Left ventricle myocardium superior (tissue), 1 donor: ENCODE measurements at places on chromosomes 4 and X. TPM values are rescaled to one million over a fixed set of nuclear protein-coding genes. Genes with fewer than 3 reads are reported as not detected.
A peak's percentile ranks its signal among the peaks of the same experiment; 100 is the strongest.

SFRP2 gene
- 1.4 TPM for total RNA-seq

DNA sequence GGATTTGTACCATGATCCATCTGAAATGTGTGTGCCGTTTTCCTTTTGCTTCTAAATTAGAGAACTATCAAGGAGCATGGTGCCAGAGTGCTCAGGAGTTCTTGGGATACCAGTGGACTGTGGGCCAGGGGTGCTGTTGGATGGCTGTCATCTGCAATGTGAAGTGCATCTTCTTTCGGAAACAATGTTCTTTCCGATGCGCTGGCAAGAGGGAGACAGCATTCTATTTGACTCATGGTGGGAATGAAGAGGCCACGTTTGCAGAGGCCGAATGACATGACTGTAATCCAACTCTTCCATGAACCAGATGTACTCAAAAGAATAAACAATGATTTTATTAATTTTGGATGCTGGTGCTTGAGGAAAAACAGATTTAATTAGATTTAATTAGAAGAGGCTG is 45.5 kb downstream of the SORCS2 start:
- no peak for DNase-seq

- no peak for DNase-seq
Measured at GRCh38 chrX:15930585-15930984, 76.0 kb upstream of the AP1S2 start.

- DNase-seq: peak; percentile 36
Measured at GRCh38 chrX:103356858-103357257, 552 bp downstream of the TCEAL9 start.

- no peak for DNase-seq
Measured at GRCh38 chrX:152733261-152733975, at the start of the genes CSAG1 and MAGEA12. Gene CSAG1 (minus strand): TSS chrX:152733721. CDS start chrX:152732460, 1,261 bp downstream. Gene MAGEA12 (plus strand): TSS chrX:152733757. CDS start chrX:152736162, 2,405 bp downstream.

DNA sequence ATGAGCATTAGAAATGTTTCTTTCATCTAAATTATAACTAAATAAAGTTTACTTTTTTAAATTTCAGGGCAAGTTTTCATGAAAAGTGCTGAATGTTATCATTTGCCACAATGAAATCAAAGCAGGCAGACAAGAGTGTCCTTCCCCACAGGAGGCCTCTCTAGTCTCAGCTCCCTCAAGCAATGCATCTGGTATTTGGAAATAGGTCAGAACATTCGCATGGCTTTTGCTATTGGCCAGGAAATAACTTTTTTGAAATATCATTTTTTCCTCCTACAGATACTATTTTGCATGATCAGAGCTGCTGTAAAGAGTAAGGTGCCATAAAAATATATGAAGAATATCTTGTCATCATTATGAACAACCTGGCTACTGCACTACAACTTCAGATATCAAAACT is 41.1 kb downstream of the MAD2L1 start:
- no peak for DNase-seq

DNA sequence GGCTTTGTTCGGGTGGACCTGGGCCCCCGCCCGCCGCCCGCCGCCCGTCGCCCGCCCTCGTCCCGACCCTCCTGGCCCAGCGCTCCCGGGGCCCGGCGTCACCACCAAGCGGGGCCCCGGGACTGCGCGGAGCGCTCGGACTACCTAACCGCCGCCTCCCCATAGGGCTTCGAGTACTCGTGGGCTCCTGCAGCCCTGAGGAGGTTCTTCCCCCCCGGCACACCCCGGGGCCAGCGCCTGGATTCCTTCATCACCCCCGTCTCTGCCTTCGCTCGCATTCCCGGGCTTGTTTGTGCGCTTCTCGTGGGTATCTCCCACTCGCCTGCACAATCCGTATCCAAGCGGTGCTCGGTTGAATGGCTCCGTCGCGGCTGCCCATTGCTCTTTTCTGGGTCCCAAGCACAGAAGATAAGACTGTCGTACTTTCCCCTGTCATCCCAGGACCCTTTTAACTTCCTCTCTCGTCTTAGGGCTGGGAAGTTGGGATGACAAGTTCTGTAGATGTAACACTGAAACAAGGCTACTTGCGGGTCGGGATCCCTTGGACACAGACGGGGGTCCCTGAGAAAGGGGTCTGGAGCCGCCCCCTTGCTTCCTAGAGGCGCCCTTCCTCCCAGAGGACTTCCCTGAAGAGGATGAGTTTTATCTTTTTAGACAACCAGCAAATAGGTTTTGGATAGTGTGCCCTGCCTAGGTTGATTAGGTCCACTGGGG is 565 bp downstream of the MOB1B start:
- DNase-seq: no peak

CLDN24 gene
- not detected for total RNA-seq

USP26 gene
- not detected for total RNA-seq

HS6ST2 gene
- total RNA-seq: not detected

GUCY1B1 gene
- 31.3 TPM for total RNA-seq

HAND2 gene
- total RNA-seq: 180 TPM

SLC34A2 gene
- 0.07 TPM for total RNA-seq

GRCh38 chr4:183402771-183403170 is 41.7 kb upstream of the CDKN2AIP start:
- no peak for DNase-seq

- DNase-seq: no peak
Measured at GRCh38 chr4:37793562-37793961, 32.9 kb upstream of the PGM2 start.

KLHL34 gene
- total RNA-seq: 3.6 TPM

- DNase-seq: peak; percentile 24
Measured at GRCh38 chr4:146647615-146648460, 9.1 kb downstream of the POU4F2 start.

EXOC1L gene
- not detected for total RNA-seq

FAM156A gene
- 7.3 TPM for total RNA-seq

TLL1 gene
- 0.74 TPM for total RNA-seq

GRCh38 chr4:46073778-46074177 is 50.1 kb downstream of the GABRG1 start:
- DNase-seq: no peak

AKAP14 gene
- total RNA-seq: not detected

DNA sequence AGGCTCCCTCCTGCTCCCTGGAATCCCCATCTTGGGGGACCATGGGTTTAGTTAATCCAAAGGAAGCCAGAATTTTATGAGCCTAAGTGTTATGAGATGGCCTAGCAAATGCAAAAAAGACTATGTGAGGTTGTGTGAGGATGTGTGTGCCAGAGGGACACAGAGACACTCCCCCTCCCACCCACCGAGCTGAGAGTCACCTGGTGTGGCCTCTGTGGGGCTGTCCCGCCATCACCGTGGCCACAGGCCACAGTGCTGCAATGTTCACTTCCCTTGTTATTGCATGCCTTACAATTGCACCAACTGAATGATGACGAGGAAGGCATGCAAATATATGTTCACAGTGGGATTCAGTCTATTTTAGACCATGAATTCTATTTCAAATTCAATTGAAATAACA is 601 bp upstream of the FGFBP2 start:
- DNase-seq: no peak

SORBS2 gene
- total RNA-seq: 911 TPM

GRCh38 chrX:40471965-40472648 is 108.7 kb upstream of the ATP6AP2 start:
- peak; percentile 34 for DNase-seq

GIMD1 gene
- not detected for total RNA-seq

DNA sequence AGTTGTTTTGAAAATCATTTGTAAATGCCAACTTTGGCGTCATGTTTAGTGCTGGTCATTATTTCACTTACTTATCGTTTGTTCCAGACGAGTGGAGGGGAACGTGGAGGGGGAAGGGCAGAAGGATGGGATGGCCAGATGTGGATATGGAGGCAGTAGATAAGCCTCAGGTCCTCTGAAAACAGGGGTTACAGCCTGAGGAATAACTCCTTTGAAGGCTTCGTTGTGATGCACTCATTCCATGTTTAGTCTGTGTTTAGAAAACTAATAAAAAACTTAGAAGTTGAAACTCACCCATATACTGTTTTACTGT is 1.1 kb downstream of the MOB1B start:
- DNase-seq: no peak

NALF2 gene
- 53.3 TPM for total RNA-seq

- no peak for DNase-seq
Measured at GRCh38 chrX:52261125-52261462, 76.4 kb downstream of the MAGED4 start.
